Endothelial cell of umbilical vein (primary cell): ENCODE measurements at places on chromosomes 5 and 9. TPM values are rescaled to one million over a fixed set of nuclear protein-coding genes. Genes with fewer than 3 reads are reported as not detected.

DENND4C gene
- 36.5 and 36.8 TPM in 2 replicates for total RNA-seq

GRCh38 chr9:33676746-33677505 lies 118.4 kb upstream of the PRSS3 start:
- H3K27me3 ChIP-seq, result peaks cover 57% of the 10 kb centered on the region
- peaks cover 3% of the 10 kb centered on the region for H3K4me1 ChIP-seq
- peak; percentile 24 for DNase-seq
- H3K4me3 ChIP-seq, result peak overlapping the region; percentile 32

GRCh38 chr9:2021731-2022130 lies 6.6 kb downstream of the SMARCA2 start:
- H3K4me3 ChIP-seq, result no peak overlapping the region
- H3K4me1 ChIP-seq, result peaks cover 48% of the 10 kb centered on the region
- DNase-seq, result no peak
- H3K27ac ChIP-seq, result no peak overlapping the region
- H3K36me3 ChIP-seq, result no peaks in the 10 kb centered on the region

SPATA6L gene
- total RNA-seq, result 1.5 and 1.6 TPM in 2 replicates

- no peaks in the 10 kb centered on the region for H3K27me3 ChIP-seq
- H3K36me3 ChIP-seq, result no peaks in the 10 kb centered on the region
- no peak overlapping the region for H3K4me3 ChIP-seq
Measured at GRCh38 chr9:128001779-128002298, 21.1 kb upstream of the EEIG1 start.

DNA sequence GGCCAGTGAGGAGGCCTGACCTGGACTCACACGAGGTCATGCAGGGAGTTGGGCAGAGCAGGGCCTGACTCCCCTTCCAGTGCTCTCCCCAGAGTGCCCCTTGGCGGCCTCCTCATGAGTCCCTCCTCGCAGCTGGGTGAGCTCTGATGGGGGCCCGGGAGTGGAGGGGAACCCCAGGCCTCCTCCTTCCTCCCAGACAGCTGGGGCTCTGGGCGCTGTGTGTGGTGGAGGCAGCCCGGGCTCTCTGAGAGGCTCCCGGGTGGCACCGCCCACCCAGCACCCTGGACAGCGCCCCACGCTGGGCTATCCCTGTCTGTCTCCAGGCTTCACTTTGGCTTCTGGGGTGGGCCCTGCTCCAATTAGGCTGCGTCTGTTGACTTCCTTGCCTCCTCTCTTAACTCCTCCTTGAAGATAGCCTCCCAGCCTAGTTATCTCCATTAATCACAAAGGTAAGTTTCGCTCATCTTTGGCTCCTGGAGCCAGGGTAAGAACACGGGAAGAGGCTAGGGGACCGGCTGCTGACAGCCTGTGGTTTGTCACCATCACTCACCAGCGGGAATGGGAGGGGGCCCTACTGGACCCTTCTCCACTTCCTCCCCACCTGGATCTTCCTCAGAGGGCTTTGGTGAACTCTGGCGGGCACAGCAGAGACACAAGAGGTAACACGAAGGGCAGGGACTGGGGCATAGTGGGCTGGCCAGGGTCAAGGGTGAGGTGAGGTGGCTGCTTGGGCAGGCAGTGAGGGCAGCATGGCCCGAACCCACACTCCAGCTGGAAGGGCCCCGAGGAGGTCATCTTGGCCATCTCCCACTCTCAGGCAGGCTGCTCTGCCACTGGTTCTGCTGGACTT lies 13.1 kb downstream of the PSD2 start:
- H3K4me3 ChIP-seq, result no peak overlapping the region
- H3K27me3 ChIP-seq, result no peaks in the 10 kb centered on the region
- H3K27ac ChIP-seq, result no peak overlapping the region
- no peaks in the 10 kb centered on the region for H3K4me1 ChIP-seq
- H3K36me3 ChIP-seq, result no peaks in the 10 kb centered on the region

IRX4 gene
- not detected in 2 replicates for total RNA-seq

DNA sequence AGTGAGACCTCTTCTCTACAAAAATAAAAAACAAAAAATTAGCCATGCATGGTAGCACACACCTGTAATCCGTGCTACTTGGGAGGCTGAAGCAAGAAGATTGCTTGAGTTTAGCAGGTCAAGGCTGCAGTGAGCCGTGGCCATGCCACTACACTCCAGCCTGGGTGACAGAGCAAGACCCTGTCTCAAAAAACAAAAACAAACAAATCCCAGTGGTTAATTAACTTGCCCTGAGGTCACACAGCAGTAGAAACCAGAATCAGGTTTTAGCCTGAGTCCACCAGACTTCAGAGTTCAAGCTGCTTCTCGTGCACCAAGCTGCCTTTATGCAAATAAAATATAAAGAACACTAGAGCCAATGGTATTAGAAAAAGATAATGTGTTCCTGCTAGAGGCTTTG lies 169.7 kb downstream of the GOLPH3 start:
- H3K36me3 ChIP-seq, result no peaks in the 10 kb centered on the region
- DNase-seq, result no peak
- no peaks in the 10 kb centered on the region for H3K4me1 ChIP-seq
- no peaks in the 10 kb centered on the region for H3K27me3 ChIP-seq

DNA sequence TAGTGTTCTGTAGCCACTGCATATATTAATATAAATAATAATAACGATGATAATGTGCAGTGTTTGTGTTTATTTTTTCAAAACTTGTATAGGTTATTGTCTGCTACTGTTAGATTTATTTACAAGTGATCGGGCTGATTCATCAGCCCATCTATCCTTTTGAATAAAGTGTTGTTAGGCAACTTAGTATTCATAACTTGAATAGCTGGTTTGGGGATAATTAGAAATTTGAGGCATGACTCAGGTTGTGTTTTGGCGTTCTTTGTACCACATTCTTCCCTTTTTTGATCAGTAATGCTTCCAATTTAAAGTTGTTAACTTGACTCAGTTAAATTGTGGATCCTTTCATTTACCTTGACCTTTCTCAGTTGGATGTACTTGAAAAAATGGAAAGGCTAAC lies 69.7 kb downstream of the FOCAD start:
- no peak overlapping the region for H3K27ac ChIP-seq
- H3K4me1 ChIP-seq, result no peaks in the 10 kb centered on the region
- DNase-seq, result no peak
- no peak overlapping the region for H3K4me3 ChIP-seq
- no peaks in the 10 kb centered on the region for H3K27me3 ChIP-seq
- peaks cover 3% of the 10 kb centered on the region for H3K36me3 ChIP-seq

DNA sequence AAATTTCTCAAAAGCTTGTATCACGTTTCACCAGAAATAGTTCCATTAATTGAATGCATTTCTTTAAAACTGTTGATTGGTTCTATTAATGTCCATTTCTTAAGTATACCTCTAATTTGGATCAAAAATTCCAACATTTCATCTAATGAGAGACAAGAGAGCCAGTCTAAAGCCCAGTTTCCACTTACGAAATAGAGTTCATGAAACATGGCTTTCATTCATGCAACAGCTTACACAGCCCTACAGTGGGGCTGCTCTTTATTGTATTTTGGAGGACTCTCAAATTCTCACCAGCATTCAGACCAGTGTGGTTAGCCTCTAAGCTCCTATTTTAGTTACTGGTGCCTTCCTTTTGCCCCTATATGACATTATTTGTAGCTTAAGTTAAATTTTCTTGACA lies 566.9 kb upstream of the RGMB start:
- H3K36me3 ChIP-seq, result no peaks in the 10 kb centered on the region
- H3K27ac ChIP-seq, result no peak overlapping the region
- H3K4me3 ChIP-seq, result no peak overlapping the region
- no peak for DNase-seq

DRD1 gene
- not detected in 2 replicates for total RNA-seq

- H3K4me1 ChIP-seq, result no peaks in the 10 kb centered on the region
- H3K36me3 ChIP-seq, result no peaks in the 10 kb centered on the region
- H3K27me3 ChIP-seq, result no peaks in the 10 kb centered on the region
- no peak overlapping the region for H3K27ac ChIP-seq
- no peak overlapping the region for H3K4me3 ChIP-seq
Measured at GRCh38 chr5:178274781-178275537, 42.4 kb upstream of the PHYKPL start.

ORM2 gene
- total RNA-seq, result not detected in 2 replicates

GRCh38 chr5:133240425-133241091 lies 188.7 kb downstream of the HSPA4 start:
- no peaks in the 10 kb centered on the region for H3K36me3 ChIP-seq
- peaks cover 27% of the 10 kb centered on the region for H3K4me1 ChIP-seq
- peak overlapping the region; percentile 77 for H3K27ac ChIP-seq
- peak; percentile 95 for DNase-seq

PPP3R2 gene
- not detected in 2 replicates for total RNA-seq
